GF-D8 (cell line): ENCODE measurements at places on chromosomes 1 and 21.

DNA sequence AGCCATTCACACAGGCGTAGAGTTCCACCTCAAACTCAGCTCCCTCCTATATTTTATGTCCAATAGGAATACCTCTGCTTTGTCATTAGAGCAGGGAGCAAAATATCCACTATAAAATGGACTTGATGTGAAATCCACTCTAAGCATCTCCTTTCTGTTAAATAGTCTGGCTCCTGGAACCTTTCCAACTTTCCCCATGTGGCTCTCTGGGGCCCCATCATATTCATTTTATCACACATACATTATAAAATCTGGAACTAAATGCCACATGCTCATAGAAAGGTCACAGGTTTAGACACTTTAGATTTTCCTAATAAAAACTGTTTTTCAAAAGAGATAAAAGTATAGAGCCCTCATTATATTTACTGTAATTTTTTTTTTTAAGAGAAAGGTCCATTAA, 82.1 kb downstream of the PTPN14 start:
- DNase-seq: no peak

GRCh38 chr1:24484199-24484598, 18.4 kb upstream of the RCAN3 start:
- DNase-seq: no peak

- no peak for DNase-seq
Measured at GRCh38 chr21:38660333-38661196, 145.2 kb upstream of the ETS2 start.

DNA sequence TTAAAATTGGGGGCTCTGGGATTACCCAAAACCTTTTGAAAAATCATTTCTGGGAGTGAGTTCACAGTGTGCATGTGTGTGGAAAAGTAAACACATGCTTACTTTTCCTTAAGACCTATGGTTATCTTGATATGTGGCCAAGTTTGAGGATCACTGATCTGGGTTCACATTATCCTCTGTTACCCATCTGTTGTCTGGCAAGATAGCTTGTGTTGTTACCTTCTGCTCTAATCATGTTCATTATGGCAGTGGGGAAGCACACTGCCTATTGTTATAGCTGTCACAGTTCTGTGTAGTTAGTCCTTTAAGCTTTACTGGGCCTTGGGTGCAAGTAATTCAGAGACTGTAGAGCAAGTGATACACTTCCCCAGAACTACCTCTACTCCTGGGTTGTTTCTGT, 5.0 kb downstream of the CTBS start:
- DNase-seq: no peak

DNA sequence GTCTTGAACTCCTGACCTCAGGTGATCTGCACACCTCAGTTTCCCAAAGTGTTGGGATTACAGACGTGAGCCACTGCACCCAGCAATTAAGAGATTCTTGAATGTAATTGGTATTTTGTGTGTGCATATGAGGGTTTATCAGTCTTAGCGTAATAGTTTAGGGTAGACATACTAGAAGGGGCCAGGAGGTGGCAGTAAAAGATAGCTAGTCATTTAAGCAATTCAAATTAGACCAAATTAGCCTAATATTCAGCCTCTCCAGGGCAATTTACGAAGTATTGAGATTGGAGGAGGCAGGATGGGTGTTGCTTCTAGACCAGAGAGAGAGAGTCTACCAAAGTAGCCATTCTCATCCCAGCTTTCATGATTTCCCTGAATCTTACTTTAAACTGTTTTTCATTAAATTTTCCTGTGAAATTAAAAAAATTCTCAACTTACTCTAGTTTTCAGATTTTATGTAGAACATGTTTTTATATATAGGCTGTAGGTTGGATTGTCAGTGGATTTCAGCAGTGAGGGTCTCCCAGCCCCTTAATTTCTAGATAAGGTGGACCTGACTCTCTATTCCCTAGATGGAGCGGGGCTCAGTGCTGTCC, 119.7 kb downstream of the HHAT start:
- DNase-seq: no peak

DNA sequence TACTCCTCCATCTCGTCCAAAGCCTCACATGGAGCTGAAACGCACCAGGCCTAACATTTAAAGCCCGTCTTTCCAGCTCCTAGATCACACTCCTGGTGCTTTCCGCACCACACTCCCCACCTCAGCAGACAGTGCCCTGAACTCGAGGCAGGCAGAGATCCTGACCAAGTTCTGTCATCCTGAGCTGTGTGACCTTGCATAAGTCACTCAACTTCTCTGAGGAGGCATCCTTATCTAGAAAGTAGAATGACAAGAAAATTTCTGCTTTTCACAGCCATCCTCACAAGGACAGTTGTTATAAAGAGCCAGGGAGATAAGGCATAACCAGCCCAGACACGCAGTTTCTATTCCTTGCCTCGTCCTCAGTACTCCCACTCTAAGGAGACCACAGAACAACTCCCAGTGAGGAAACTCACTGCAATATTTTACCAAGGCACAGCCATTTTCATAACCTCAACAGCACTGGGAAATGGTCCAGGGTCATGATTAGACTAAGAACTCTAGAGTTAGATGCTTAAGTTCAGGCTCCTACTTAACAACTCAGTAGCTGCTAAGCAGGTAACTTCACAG, 3.1 kb downstream of the LRP8 start:
- no peak for DNase-seq

- DNase-seq: no peak
Measured at GRCh38 chr21:15000081-15000480, 64.7 kb downstream of the NRIP1 start.

DNA sequence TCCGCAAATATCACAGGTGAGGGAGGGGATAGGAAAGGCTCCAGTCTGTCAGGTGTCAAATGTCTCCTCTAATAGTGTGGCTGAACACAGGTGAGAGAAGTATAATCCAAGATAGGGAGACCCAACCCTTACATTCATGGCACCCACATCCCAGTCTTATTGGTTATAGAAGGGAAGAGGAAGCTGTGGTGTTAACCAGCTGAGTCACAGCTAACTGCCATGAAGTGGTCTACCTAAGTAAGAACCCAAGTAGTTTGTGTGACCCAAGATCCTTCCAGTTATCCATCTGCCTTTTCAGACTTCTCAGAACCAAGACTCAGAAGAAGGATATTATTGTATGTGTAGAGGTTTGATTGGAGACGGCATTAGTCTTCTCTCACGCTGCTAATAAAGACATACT, 37.1 kb downstream of the DDAH1 start:
- no peak for DNase-seq
